A549 treated with dexamethasone at 1 μM for 4 hours (cell line): ENCODE measurements at places on chromosomes 16 and 17. TPM values are rescaled to one million over a fixed set of nuclear protein-coding genes. Genes with fewer than 3 reads are reported as not detected.

Gene RMI2
- total RNA-seq: 25.2 to 32.3 TPM (median 30.3 TPM) in 5 replicates

Gene CCL7
- total RNA-seq: 0.14 to 0.27 TPM (median 0.20 TPM) in 3 of 5 replicates, not detected in the others

Gene KRTAP4-11
- total RNA-seq: not detected in 5 replicates

Gene NTN1
- 0.52 to 0.64 TPM (median 0.62 TPM) in 5 replicates for total RNA-seq

Gene CSH1
- not detected in 5 replicates for total RNA-seq

Gene MYL4
- 0.15 to 0.24 TPM (median 0.22 TPM) in 3 of 5 replicates, not detected in the others for total RNA-seq

Gene CUEDC1
- 38.0 to 64.4 TPM (median 56.9 TPM) in 5 replicates for total RNA-seq

Gene HOXB7
- 28.6 to 35.7 TPM (median 31.4 TPM) in 5 replicates for total RNA-seq

Gene CRYM
- total RNA-seq: 1.3 to 2.2 TPM (median 2.1 TPM) in 5 replicates

Gene GALR2
- total RNA-seq: 0.54 to 1.8 TPM (median 1.7 TPM) in 5 replicates

Gene KRT33B
- not detected in 5 replicates for total RNA-seq

Gene SCN4A
- 0.02 to 0.08 TPM (median 0.07 TPM) in 5 replicates for total RNA-seq

Gene CHST6
- total RNA-seq: 0.14 to 0.33 TPM (median 0.22 TPM) in 5 replicates

Gene DRC3
- total RNA-seq: 1.6 to 3.4 TPM (median 2.1 TPM) in 5 replicates

Gene PYDC1
- not detected in 5 replicates for total RNA-seq

Gene ADORA2B
- 11.7 to 16.6 TPM (median 14.5 TPM) in 5 replicates for total RNA-seq

Gene SPN
- not detected in 5 replicates for total RNA-seq

Gene TGFB1I1
- 42.8 to 62.0 TPM (median 54.3 TPM) in 5 replicates for total RNA-seq

Gene GNGT2
- total RNA-seq: 0.39 to 1.1 TPM (median 0.70 TPM) in 5 replicates

Gene VWA3A
- total RNA-seq: 0.04 TPM in 2 of 5 replicates, not detected in the others

Gene KRT31
- 0.05 TPM in 1 of 5 replicates, not detected in the others for total RNA-seq

Gene ARL16
- total RNA-seq: 40.2 to 45.0 TPM (median 42.3 TPM) in 5 replicates

Gene ATP2C2
- total RNA-seq: 0.09 to 0.18 TPM (median 0.11 TPM) in 5 replicates

Gene IRX3
- 5.2 to 8.1 TPM (median 7.0 TPM) in 5 replicates for total RNA-seq

Gene TEDC2
- total RNA-seq: 13.0 to 19.3 TPM (median 17.4 TPM) in 5 replicates

Gene KRT24
- total RNA-seq: not detected in 5 replicates

Gene ENPP7
- total RNA-seq: not detected in 5 replicates

Gene MXRA7
- total RNA-seq: 53.9 to 74.6 TPM (median 60.7 TPM) in 5 replicates

Gene HBA1
- total RNA-seq: 0.99 to 2.3 TPM (median 2.0 TPM) in 5 replicates

Gene MT1M
- total RNA-seq: 0.15 to 0.18 TPM in 2 of 5 replicates, not detected in the others

Gene PPP1R1B
- 0.09 to 0.21 TPM (median 0.14 TPM) in 5 replicates for total RNA-seq

Gene TMEM235
- total RNA-seq: not detected in 5 replicates

Gene TNFRSF17
- total RNA-seq: not detected in 5 replicates

Gene KRTAP9-8
- not detected in 5 replicates for total RNA-seq

Gene CD300LB
- total RNA-seq: 0.03 to 0.09 TPM (median 0.07 TPM) in 5 replicates

Gene KRTAP4-6
- total RNA-seq: not detected in 5 replicates

Gene TNRC6A
- 25.2 to 35.1 TPM (median 31.3 TPM) in 5 replicates for total RNA-seq
